ENCODE measurements at places on chromosomes 6 and 20.

GRCh38 chr6:41028561-41029412, 10.2 kb downstream of the UNC5CL start:
- DNase-seq = no peak

- DNase-seq = no peak
Measured at GRCh38 chr6:109467696-109468095, 12.1 kb upstream of the MICAL1 start.

GRCh38 chr6:146868671-146869209, 270.0 kb downstream of the ADGB start:
- no peak for DNase-seq

DNA sequence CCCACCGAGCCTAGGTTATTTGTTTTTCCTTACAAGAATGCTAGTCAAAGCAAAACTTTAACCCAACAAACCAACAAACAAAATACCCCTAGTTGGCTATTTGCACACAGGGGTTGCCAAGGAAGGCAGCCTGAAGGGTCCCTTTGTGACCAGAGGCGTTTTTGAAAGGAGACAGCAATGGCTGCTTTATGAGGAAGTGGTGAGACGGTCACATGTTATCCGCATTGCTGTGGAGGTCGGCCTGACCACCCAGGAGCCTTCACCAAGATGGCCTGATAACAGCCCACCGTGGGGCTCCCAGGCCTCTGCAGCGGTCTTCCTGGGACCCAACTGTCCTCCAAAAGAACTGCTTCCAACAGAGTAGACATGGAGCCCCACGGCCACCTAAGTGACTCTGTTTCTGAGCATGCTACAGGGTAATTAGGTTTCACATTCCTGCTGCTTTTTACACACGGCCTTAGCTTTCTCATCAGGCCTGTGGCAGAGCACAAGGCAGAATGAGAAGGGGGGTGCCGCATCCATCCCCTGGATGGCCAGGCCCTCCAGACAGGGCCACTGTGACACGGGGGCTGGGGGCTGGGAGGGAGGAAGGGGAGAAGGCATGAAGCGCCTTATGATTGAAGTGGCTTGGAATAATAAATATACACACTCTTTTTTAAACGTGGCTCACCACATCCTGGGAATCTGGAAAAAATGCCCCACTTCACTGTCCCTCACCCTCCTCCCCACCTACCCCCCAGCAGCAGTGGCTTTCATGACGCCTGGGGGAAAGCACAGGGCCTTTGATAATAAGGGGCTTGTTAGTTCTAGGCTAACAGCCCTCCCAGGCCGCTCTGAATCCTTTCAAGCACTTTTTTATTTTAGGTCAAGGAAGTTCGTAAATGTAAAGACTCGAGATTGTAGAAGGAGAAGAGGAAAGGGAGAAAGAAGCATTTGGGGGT, 86.0 kb downstream of the CLIC5 start:
- no peak for DNase-seq

DNA sequence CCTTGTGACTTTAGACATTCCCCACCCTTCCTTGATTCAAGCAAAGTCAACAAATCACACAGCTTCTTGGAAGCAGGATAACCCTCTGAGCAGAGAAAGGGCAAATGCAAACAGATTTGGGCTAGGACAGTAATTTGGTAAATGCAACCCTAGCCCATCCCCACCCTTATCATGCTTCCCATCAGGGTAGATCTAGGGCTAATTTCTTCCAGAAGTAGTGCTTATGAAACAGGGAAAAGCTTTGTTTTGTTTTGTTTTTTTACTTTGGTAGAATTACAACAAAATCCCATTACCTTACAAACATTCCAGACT, 525.1 kb upstream of the NOX3 start:
- DNase-seq = no peak

DNA sequence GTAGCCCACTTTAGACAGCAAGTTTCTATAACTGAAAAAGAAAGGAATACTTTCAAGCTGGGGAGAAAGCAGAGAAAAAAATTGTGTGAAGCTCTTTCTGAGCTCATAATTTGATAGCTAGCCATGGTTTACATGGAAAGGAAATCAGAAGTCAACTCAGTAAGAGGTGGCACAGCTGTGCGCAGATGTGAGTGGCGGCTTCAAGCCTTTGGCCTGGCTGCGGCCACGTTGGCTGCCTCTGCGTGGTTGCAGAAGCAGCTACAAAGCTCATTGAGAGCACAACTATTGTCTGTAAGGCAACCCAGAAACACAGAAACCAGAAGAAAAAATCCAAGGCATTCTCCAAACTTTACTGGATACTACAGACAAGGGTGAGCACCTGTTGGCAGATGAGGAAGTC, 136.9 kb downstream of the SASH1 start:
- DNase-seq = no peak

GRCh38 chr6:20680697-20681165, 146.5 kb downstream of the CDKAL1 start:
- DNase-seq = no peak

GRCh38 chr6:107266563-107266962, 151.2 kb upstream of the BEND3 start:
- DNase-seq = no peak

- no peak for DNase-seq
Measured at GRCh38 chr6:170156448-170157375, 134.2 kb downstream of the DLL1 start.

DNA sequence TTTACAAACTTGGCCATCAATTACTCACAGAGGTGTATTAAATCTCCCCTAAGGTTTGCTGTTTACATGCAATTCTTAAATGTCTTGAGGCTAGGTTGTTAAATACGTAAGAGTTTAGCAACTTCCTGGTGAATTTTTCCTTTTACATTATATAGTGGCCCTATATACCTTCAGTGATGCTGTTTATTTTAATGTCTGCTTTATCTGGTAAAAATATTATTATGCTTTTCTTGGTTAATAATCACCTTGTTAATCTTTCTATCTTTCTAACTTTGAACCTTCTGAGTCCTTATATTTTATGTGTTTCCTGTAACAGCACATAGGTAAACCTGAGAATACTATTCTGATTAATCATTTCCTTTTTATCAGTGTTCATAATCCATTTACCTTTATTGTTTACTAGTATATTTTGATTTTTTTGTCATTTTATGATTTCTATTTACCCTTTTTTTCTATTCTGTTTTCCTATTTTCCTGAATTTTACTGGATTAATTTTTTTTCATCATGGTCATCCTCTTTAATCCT, 57.9 kb downstream of the TP53INP2 start:
- DNase-seq = no peak

DNA sequence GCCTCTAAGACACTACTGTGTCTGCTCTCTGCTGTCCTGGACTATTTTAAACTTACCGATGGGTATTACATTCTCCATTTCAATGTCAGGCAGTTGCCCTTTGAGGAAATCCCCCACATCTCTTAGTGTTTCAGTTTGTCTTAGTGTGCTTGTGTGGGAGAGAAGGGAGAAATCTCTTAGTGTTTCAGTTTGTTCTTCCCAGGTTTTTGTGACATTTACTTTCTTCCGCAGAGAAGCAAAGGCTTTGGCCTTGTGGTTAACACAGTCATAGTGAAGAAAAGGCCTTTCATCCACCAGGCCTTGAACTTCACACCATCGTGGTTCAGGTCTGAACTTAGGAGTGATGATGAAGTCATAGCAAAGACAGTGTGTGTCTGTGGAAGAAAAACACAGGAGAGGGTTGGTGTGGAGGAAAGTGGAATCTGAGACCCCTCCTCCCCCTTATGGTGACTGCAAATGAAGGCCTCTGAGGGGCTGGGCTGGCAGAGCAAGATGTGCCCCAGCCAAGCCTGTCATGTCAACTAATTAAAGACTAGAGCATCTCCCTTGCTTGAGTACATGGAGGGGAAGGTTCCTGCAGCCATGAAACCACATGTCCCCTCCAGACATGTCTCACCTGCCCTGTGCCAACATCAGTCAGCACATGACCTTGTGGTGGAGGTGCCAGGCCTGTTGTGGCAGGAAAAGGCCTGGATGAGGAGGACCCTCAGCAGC, 23.9 kb downstream of the RAET1L start:
- no peak for DNase-seq

DNA sequence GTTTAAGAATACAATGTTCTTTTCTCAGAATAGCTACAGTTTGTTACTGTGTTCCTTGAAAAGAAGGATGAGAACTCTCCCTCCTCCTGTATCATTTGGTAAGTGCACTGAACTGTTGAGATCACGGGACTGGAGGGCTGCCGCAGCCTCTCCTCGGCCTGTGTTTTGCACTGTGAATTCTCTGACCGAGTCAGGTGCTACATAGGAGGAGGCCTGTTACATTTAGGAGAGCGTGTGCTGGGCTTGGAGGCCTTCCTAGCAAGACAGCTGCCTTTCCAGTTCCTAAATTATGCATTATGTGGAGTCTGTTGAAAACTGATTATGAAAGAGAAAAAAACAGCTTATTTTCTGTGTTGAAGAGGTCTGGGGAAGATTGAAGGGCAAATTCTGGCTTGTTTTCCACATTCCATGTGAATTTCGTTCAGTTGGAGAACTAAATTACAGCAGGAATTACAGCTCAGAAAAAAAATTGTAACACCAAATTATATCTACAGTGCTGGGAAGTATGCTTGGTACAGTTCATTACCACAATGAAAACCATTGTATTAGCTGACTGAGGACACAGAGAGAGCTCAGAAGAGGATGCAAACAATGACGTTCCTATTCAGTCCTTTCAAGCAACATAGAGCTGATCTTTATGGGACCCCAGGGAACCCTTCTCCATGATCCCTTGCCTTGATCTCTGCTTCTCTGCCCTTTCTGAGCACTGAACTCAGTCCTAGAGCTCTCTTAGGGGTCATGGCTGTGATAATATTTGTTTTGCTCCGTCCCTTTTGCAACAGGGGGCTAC, 2.8 kb downstream of the TMC2 start:
- no peak for DNase-seq

DNA sequence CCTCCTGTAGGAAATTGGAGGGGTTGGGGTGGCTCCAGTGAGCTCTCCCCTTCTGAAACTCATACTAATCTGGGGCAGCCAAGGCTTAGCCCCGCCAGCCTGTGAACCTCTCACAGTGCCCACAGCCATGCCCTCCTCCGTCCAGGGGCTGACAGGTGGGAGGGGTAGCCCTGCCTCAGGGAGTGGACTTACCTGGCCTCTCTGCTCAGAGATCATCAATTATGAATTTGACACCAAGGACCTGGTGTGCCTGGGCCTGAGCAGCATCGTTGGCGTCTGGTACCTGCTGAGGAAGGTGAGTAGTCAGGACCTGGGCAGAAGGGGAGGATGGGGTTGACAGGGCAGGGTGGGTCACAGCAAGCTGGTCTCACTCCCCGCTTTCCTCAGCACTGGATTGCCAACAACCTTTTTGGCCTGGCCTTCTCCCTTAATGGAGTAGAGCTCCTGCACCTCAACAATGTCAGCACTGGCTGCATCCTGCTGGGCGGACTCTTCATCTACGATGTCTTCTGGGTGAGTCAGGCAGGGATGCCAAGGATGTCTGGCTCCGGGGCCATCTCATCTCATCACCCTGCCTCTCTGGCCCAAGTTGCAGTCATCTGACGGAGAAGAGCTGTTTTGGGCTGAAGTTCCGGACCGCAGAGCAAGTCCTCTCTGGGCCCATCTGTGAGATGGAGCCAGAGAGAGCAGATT, 34.7 kb downstream of the HM13 start:
- no peak for DNase-seq

DNA sequence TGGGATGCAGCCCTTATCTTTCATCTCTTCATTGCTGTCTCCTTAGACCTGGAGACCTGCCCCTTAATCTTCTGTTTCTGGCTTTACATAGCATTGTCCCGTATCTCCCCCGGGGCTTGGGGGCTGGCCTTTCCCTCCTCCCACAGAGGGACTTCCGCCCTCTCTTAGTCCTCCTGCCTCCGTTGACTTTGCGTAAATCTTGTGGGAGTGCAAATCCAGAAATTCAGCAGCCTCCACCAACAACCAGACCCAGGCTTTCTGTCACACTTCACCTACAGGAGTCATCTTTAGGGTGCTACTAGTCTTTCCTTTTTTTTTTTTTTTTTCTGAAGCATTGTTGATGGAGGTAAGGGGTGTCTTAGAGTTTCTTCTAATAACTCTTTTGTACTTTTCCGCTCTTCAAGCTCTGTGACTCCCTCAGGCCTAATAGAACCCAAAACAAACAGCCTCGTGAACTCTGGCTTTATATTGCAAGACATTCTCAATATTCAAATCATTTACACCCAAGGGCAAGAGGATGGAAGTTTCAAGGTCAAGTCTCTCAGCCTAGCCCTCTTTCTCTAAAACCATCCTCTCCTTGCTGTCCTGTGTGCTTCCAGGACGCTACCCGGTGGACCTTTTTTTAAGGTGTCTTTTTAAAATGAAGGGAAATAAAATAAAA, 66.2 kb downstream of the RREB1 start:
- DNase-seq = no peak

- no peak for DNase-seq
Measured at GRCh38 chr20:47127999-47128398, 228.5 kb downstream of the ZMYND8 start.

DNA sequence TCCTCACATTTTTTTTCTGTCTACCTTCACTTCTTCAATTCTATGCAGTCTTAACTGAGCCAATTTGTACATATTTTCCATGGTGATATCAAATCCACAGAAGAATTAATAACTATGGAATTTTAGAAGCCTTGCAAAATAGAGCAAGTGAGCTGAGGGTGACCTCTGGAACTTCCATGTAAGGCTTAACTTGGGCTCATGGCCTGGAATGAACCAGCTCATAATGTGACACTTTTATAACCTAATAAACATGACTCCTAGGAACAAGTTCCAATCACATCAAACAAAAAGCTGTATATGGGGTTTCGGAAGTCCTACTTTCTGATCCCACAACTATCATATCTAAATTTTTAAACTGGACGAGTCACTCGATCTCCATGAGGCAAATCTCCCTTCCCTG, 232.4 kb downstream of the FOXA2 start:
- DNase-seq = no peak

GRCh38 chr20:17793986-17794385, 94.2 kb downstream of the BANF2 start:
- DNase-seq = no peak

- DNase-seq = no peak
Measured at GRCh38 chr6:136235233-136235564, 14.9 kb downstream of the MTFR2 start.

DNA sequence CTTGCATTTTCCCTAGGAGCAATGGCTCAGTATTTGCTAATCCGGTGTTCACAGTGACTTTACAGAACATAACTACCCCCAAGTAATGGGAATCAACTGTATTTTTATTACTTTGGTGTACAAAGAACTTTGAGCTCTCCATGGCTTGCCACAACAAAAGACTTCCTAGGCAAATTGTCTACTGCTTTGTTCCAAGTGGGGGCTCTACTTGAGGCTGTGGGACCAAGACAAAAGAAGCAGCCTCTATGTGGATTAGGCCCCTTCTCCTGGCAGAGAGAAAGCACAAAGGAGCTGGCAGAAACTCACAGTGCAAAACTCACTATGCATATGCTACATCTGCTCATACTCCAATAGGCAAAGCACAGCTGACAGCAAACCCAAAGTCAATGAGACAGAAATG, 853 bp downstream of the WFDC8 start:
- no peak for DNase-seq
